ENCODE measurements at places on chromosomes 3 and 15.

GRCh38 chr3:102163039-102163817, 271.6 kb upstream of the ZPLD1 start:
- no peak for DNase-seq

GRCh38 chr3:133230195-133230594, 169.7 kb upstream of the BFSP2 start:
- DNase-seq, result no peak

GRCh38 chr15:67468416-67468815, 52.5 kb upstream of the C15orf61 start:
- DNase-seq, result no peak

DNA sequence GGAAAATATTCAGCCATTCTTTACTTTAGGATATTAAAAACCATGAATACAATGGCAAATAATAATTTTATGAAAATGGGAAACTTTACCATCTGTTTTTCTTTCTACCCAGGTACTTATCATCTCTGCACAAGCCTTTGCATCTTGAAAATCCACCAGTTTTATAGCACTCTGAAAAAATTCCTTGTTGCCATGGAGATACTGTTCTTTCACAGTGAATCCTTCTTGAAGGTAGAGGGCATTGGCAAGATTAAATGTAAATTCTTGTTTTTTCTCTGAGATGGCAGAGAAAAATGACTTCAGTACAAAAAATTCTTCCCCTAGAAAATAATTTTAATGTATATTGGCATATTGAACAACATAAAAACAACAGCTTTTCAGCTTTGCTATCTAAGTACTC, 6.9 kb downstream of the SERPINI2 start:
- DNase-seq, result no peak

GRCh38 chr15:32778391-32779176, 60.8 kb downstream of the GREM1 start:
- DNase-seq, result no peak

GRCh38 chr3:141895731-141896130, 19.3 kb downstream of the ATP1B3 start:
- DNase-seq, result no peak

GRCh38 chr15:68479406-68479805, 47.4 kb upstream of the ITGA11 start:
- no peak for DNase-seq

GRCh38 chr3:193620057-193620456, 27.0 kb downstream of the OPA1 start:
- no peak for DNase-seq

GRCh38 chr3:7953449-7954014, 548.1 kb upstream of the LMCD1 start:
- DNase-seq, result no peak

GRCh38 chr15:61639491-61639890, 410.4 kb upstream of the RORA start:
- no peak for DNase-seq

Measured in stimulated activated CD4-positive, alpha-beta T cell treated with anti-CD3 and anti-CD28 coated beads, Interleukin-15, amount 100 ng/mL, for 24 hours (primary cell).